ENCODE measurements at places on chromosomes 12 and 14. TPM values are rescaled to one million over a fixed set of nuclear protein-coding genes. Genes with fewer than 3 reads are reported as not detected.
A peak's percentile ranks its signal among the peaks of the same experiment; 100 is the strongest.

- no peak for DNase-seq
These were observed 331.5 kb upstream of the NOVA1 start for GRCh38 chr14:26929361-26929760.

DNA sequence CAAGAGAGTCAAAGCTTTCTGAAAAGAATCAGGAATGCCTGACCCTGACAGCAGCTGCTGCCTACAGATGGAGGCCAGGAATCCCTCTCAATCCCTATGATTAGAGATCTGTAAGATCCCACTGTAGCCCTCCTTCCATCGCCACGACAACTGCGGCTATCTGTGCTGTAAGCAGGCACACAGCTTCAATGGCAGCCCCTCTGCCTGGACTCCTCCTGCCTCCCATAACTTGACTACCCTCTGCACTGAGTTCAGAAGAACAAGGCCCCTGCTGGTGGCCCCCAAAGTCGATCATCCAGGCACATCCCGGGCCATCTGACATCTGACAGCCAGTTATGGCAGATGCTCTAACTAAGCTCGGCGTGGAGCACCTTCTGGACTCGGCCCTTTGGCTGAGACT lies 2.9 kb downstream of the CLMN start:
- DNase-seq, result peak; percentile 41

- DNase-seq, result no peak
These were observed 20.6 kb upstream of the ARID2 start for GRCh38 chr12:45708901-45709300.

GRCh38 chr12:131229426-131230339 lies 276.0 kb downstream of the ADGRD1 start:
- peak; percentile 85 for DNase-seq

Gene SPRYD3
- 90.5 TPM for total RNA-seq

- no peak for DNase-seq
These were observed 44.4 kb downstream of the DDX51 start for GRCh38 chr12:132099739-132100138.

Gene KRT78
- not detected for total RNA-seq

GRCh38 chr12:6273541-6274230 lies 36.8 kb upstream of the PLEKHG6 start:
- DNase-seq, result peak; percentile 80

Gene TAS2R42
- total RNA-seq, result not detected

GRCh38 chr12:124397807-124398577 lies 103.1 kb downstream of the RFLNA start:
- no peak for DNase-seq

DNA sequence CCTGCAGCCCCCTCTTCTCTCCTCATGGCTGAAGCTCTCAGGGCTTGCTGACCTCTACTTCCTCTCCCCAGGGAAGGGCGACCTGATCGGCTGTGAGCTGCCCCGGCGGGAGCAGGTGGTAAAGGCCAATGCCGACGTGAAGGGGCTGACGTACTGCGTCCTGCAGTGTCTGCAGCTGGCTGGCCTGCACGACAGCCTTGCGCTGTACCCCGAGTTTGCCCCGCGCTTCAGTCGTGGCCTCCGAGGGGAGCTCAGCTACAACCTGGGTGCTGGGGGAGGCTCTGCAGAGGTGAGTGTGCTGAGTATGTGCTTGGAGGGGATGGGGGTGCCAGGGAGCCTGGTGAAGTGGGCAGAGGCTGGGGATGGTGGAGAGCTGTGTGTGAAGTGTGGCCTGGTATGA lies 13.7 kb downstream of the MCRS1 start:
- peak; percentile 78 for DNase-seq

- DNase-seq, result no peak
These were observed 14.3 kb upstream of the DHRS7 start for GRCh38 chr14:60179431-60179869.

DNA sequence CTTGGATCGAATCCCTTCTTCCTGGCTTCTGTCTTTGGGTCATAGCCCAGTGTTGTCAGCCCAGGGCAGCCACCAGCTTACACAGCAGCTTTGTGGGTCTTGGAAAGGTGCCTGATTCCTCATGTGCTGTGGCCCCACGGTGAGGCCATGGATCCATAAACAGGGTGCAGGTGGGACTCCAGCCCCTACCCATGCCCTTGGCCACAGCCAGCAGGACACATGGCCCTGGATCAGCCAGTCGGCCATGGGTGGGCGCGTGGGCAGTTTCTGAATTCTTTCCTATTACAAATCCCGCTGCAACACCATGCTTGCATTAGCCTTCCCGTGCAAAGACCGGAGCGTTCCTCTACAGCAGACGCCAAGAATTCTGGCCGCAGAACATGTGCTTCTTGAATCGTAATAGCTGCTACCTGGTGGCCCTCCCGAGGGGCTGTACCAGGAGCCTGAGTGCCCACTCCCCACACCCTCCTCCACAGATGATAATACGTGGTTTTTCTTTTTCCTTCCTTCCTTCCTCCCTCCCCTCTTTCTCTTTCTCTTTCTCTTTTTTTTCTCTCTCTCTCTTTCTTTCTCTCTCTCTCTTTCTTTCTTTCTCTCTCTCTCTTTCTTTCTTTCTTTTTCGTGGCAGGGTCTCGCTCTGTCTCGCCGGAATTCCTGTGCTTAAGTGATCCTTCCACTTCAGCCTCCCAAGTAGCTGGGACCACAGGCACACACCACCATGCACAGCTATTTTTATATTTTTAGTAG lies 2.9 kb upstream of the MMP17 start:
- DNase-seq, result no peak

Gene SLC22A17
- 17.7 TPM for total RNA-seq

GRCh38 chr14:31395119-31395518 lies 25.2 kb downstream of the HEATR5A start:
- no peak for DNase-seq

Gene XPOT
- 69.4 TPM for total RNA-seq

DNA sequence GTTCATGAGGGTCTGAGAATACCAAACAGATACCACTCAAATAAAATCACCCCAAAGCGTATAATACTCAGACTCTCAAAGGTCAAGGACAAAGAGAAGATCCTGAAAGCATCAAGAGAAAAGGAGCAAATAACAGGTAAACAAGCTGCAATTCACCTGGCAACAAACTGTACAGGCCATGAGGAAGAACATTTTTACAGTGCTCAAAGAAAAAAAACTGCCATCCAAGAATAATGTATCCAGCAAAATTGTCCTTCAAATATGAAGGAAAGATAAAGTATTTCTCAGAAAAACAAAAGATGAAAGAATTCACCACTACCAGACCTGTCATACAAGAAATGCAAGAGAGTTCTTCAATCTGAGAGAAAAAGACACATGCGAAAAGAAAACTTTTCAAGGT lies 206.4 kb downstream of the PTPRO start:
- no peak for DNase-seq

DNA sequence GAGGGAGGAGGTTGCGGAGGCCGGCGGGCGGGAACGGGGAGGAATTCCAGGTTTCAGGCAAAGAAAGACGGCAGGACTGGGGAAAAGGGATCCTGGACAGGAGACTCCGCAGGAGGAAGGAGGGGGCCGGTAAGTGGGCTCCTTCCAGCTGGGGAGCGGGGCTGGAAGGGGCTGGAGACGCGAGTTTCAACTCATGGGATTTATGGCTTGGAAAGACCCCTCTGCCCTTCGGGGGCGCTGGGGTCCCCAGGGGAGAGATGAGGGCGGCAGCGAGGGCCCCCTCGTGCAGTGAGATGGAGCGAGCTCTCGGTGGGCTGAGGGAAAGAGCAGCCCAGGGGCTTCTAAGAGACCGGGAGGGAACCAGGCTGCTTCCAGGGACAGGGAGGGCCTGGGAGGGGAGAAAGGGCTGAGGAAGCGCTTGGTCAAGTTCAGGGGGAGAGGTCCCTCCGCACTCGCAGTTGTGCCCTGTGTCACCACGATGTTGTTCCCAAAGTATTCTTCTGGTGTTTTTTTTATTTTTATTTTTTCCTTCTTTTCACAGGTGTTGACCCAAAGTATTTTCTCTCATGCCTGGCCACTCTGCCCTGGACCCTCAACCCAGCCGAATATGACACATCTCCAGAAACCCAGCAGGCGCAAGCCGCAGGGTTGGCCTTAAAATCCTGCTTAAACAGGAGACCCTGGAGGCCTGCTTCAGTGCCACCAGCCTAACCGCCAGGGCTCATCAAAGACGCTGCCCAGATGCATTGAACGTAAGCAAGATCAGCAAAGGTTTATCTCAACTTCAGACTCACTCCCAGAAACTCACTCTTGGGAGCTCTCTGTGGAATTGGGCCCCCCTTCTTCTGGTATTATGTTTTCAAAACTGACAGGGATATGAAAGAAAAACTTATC lies 16.1 kb downstream of the TNFAIP2 start:
- DNase-seq, result no peak

Gene CMA1
- 2.4 TPM for total RNA-seq

GRCh38 chr14:50318031-50318626 lies 6.0 kb downstream of the DMAC2L start:
- DNase-seq, result no peak

DNA sequence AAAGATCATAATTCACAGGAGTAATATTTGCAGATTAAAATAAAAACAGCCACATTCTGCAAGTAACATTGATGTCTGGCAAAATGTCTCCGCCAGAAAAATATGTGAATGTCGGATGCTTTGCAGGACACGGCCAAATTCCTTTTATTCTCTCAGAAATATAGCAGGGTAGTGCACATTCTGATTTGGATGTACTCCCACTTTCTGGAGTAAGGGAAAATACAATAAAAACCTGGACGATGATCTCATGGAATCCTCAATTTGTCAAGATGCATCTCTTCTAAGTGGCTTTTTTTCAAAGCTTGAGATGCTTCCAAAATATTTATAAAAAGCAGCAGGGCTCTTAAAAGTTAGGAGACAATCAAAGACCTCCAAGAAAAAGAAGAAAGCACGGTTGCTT lies 133.3 kb downstream of the TBX5 start:
- no peak for DNase-seq

Gene DNAJC22
- 0.05 TPM for total RNA-seq

Gene FANCM
- 5.1 TPM for total RNA-seq

Gene A2ML1
- total RNA-seq, result not detected

DNA sequence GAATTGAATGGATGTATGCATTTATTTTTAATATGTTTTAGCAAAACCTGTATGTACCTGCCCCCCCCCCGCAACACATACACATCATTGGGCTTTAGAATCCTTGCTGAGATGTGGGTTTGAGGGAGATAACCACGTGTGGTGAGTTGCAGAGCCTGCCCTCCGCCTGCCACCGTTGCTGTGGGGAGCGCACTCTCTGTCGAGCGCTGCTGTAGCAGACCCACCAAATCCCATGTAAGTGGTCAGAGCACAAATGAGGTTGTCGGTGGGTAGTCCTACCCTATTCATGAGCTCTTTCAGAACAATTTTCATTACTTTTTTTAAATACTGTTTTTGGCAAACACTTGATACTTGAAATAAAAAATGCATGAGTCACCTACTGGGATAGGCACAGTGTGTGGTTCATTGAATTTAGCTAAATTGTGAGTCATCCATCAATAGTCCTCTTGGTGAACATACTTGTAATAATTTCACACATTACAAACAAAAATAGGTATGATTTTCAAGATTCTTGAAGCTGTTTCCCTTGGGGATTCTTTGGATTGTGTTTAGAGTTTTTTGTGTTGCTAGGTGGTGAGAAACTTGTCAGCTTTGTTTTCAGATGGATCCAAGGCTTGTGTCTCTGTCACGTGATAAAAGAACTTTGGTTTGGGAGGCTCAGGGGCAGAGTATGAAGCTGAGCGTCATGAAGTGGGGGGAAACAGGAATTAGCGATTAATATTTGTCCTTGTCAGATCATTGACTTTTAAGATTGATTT lies 107.6 kb downstream of the PTCSC3 start:
- DNase-seq, result no peak

DNA sequence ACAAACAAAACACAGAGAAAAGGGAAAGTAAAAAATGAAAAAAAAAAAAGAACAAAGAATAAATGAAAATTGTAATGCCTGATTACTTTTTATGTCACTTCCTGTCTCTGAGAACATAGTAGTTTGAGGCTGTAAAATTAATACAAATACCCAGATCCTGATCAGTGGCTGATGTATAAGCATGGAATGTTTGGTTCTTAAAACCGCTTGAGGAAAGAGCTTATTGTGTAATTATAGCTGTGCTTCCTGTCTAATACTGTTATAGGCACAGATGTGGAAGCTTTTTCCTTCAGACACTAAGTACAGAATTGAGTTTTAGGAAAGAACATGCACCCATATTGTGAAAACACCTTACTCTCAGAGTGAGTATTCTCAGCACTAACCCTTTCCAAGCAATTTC lies 86.9 kb downstream of the AVPR1A start:
- DNase-seq, result no peak

- no peak for DNase-seq
These were observed 188.8 kb downstream of the ESRRB start for GRCh38 chr14:76564471-76565422.

- no peak for DNase-seq
These were observed 36.6 kb upstream of the SYCP3 start for GRCh38 chr12:101775816-101776215.

Data from posterior vena cava (tissue), 2 donors.